ENCODE measurements at places on chromosomes 2 and 18. TPM values are rescaled to one million over a fixed set of nuclear protein-coding genes. Genes with fewer than 3 reads are reported as not detected.

GRCh38 chr2:121309801-121310200 is 24.8 kb upstream of the TFCP2L1 start:
- no peak for DNase-seq

ASB18 gene
- not detected for total RNA-seq

- no peak for DNase-seq
These were observed 35.9 kb downstream of the ZNF385B start for GRCh38 chr2:179825494-179825893.

DNA sequence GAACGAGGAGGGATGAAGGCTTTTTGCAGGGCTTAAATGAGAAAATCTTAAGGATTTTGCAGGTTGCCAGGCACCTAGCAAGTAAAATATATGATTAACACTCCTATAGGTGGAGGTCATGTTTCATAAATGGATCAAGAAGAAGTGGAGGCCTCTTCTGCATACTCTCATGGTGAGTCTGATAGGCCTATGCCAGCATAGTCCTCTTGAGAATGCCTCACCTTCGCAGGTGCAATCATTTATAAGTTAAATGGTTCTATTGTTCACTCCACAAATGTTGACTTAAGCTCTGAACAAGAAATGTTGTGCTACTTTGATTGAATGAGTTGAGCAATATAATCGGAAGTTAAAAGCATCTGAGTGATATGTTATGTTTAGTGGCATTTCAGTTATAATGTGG is 12.1 kb downstream of the LRRTM1 start:
- no peak for DNase-seq

- no peak for DNase-seq
These were observed 246.0 kb upstream of the LYPD1 start for GRCh38 chr2:132915812-132916549.

MYOM1 gene
- 0.25 TPM for total RNA-seq

DNA sequence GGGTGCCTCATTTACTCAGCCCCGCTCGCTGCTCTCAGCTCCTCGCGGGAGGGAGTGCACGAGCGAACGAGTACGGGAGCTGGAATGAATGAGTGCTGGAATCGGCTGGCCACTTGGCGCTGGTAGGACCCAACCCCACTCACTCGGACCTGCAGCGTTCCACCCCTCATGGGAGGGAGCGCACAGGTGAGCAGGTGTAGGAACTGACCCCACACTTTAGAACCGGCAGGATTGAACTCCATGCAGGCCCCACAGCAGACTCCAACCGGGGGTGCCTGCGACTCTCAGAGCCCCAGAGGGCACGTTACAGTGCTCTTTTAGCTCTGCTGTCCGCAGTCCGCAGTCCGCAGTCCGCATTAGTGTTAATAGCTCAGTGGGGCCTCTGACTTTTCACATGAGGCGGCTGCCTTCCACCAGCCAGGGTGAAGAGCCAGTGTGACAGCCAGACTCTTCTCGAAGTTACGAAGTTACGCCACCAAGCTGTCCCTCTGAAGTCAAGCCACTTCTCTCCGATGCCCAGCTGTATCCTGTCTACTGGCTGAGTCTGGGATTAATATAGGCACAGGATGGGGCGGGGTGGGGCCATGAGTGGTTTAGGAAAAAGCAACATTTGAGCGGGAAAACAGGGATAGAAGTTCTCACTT is 102.7 kb upstream of the ARHGAP15 start:
- no peak for DNase-seq

SLC19A3 gene
- not detected for total RNA-seq

DNA sequence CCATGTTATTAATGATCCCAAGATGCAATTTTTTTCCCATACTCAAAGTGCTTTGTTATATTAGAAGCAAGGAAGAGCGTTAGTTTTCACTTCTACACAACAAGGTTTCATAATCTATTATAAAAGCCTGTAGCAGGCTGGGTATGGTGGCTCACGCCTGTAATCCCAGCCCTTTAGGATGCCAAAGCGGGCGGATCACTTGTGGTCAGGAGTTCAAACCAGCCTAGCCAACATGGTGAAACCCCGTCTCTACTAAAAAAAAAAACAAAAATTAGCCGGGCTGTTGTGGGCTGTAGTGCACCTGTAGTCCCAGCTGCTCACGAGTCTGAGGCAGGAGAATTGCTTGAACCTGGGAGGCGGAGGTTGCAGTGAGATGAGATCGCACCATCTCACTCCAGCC is 19.0 kb upstream of the SERPINB2 start:
- DNase-seq = no peak

- no peak for DNase-seq
These were observed 224.9 kb upstream of the BOD1L2 start for GRCh38 chr18:56921896-56922480.

DNA sequence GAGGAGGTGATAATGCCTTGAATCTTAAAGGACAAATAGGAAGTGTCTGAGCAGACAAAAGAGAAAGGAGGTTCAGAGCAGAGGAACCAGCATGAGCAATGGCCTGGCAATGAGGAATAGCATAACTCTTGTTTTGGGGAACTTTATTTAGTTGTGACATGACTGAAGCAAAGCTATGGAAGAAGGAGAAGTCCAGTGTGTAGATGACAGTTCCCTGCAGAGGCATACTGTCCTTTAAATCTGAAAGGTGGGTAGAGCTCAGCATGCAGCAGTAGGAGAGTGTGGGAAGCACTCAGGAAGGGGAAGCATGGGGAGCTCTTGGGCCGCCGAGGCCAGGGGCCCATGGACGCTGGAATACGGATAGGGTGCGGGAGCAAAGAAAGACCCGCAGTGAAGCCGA is 173.8 kb downstream of the SEPTIN10 start:
- DNase-seq = no peak

DNA sequence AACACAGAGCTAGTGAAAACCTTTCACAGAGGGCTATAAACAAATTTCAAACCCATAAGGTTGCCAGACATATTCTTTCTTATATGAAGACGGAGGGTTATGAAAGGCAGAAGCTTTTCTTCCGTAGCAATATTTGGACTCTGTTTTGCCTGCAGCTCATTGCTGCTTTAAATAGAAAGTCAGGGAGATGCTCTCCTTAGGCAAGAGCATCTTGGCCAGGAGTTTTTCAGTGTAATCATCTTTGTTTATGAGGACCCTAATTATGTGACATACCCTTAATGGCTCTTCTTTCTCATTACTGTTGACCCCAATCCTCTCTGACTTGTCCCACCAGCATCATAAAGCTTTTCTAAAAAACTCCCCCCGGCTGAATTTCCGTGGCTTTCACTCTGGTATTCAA is 433.4 kb upstream of the NRXN1 start:
- DNase-seq = no peak

GRCh38 chr2:221568299-221568698 is 3.8 kb downstream of the EPHA4 start:
- no peak for DNase-seq

DNA sequence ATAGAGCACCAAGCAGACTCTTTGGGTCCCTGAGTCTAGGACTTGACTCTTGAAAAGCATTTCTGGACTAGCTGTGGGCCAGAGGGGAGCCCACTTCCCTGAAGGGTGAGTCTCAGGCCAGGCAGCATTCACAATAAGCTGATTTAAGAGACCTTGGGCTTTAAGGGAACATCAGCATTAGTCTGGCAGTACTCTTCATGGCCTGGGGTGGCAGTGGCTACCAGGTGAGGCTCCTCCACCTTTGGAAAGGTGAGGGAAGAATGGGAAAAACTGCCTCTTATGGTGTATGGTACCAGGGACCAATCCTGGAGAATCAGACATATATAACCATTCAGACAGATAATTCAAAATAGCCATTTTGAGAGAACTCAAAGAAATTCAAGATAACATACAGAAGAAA is 599.9 kb upstream of the POU3F3 start:
- no peak for DNase-seq

DNA sequence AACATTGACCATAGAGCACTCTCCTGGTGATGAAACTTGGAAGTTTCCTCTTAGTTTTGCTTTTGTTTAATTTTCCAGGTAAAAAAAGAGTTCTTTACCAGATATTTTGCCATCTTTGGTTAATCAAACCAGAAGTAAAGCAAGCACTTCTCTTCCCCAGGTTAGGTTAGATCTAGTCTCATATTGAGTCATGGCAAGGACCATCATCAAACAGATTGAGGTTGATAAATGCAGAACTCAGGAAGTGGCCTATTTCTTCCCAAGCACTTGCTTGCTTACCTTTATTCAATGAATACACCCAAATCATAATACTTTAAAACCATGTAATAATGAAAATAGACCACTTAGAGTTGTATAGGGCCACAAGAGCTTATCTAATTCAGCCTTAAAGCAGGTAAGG is 23.4 kb downstream of the DNAH6 start:
- no peak for DNase-seq

CYP20A1 gene
- 28.8 TPM for total RNA-seq

- no peak for DNase-seq
These were observed 217.2 kb downstream of the ARL4C start for GRCh38 chr2:234279637-234280036.

GRCh38 chr2:70716951-70717350 is 51.0 kb downstream of the ADD2 start:
- no peak for DNase-seq

PRSS56 gene
- total RNA-seq = not detected

DNA sequence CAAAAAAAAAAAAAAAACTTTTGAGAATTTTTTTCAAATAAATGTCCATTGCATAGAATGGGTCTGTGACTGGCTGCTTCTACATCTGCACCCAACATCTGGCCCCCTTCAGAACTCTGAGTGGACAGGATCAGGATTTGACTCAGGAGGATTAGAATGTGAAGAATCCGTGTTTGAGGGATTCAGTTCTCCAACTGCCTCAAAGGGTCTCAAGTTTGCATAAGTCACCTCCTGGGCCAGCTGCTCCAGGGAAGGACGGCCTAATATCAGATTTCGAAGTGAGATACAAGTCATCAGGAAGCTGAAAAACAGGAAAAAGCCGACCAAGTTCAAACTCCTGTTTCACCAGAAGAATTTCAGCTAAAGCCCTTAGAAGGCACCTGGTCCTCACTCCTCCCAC is 10.9 kb downstream of the MAT2A start:
- no peak for DNase-seq

NCKAP5 gene
- total RNA-seq = not detected

DNA sequence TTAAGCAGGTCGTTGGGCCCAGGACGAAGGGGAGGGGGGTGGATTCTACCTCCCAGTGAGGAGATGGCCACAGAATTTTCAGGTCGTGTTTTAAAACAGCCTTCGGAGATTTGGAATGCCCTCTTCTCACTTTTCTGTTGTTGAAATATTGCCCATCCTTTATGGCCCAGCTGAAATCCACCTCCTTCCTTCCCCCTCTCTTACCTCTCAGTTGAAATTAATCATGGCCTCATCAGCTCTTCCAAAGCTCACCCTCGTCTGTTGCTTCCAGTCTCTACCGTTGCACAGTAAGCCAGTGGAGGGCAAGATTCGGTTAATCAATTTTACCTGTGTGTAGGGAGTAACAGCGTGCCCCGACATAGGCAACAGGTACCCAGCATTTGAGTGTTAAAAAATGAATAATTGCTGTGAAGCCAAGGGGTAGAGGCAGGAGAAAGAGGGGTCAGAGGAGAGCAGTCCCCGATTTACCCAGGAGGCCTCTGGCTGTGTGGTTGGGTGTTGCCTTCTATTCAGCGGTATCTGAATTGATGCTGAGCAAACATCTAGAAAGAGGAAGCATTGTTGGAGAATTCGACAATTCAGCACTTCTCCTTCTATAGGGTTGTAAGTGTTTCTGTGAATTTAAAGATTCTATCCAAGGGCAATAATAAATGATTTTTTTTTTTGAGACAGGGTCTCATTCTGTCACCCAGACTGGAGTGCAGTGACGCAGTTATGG is 8.6 kb upstream of the PDIA6 start:
- no peak for DNase-seq

- DNase-seq = no peak
These were observed 107.4 kb upstream of the CTDP1 start for GRCh38 chr18:79572093-79572780.

KIF1A gene
- 4.5 TPM for total RNA-seq

GRCh38 chr2:157302492-157303099 is 23.0 kb downstream of the ERMN start:
- peak; percentile 16 for DNase-seq

PKDCC gene
- total RNA-seq = 0.19 TPM

GCG gene
- not detected for total RNA-seq

All from activated T-cell treated with anti-CD3 and anti-CD28 coated beads, Interleukin-2, amount 50 U/mL, for 4 hours (primary cell).